Kasumi-1 (cell line): ENCODE measurements at places on chromosomes 3 and 15.
A peak's percentile ranks its signal among the peaks of the same experiment; 100 is the strongest.

DNA sequence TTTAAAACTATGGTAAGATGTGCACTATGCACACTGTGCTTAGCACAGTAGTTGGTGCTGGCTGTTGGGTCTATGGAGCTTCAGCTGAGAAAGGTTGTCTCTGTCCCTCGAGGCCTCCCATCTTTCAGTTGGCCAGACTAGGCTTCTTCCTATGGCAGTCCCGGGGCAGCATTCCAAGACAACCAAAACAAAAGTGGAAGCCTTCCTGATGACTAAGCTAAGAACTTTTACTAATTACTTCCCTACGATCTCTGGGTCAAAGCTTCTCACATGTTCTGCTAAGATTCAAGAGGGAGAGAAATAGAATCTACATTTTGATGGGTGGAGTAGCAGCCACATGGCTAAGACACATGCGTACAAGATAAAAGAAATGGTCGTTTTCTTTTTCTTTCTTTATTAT is 342.8 kb downstream of the TUSC7 start:
- no peak for DNase-seq

DNA sequence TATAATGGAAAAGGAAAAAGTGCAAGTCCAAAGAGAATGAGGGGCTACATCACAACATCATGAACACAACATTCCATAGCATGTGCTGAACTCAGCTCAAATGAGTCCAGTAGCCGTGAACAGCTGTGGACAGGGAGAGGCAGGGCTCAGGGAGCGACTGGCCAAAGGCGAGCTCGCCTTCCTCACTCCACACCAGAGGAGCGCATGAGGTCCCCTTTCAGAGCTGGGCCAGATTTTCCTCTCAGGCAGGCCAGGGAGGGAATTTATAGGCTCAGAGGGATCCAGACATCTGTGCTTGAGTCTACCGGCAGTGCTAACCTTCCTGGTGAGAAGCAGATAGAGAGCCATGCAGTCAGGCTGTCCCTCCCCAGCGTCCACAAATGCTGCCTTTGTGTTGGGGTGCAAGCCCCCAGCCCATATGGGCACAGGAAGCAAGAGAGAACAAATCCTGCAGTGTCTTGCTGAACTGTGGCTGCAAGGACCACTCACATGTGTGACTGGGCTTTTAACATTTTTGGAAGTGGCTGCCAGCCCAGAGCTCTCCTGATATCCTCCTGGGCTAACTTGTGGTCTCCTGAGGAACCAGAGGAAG is 32.5 kb downstream of the ARHGEF3 start:
- DNase-seq: no peak

DNA sequence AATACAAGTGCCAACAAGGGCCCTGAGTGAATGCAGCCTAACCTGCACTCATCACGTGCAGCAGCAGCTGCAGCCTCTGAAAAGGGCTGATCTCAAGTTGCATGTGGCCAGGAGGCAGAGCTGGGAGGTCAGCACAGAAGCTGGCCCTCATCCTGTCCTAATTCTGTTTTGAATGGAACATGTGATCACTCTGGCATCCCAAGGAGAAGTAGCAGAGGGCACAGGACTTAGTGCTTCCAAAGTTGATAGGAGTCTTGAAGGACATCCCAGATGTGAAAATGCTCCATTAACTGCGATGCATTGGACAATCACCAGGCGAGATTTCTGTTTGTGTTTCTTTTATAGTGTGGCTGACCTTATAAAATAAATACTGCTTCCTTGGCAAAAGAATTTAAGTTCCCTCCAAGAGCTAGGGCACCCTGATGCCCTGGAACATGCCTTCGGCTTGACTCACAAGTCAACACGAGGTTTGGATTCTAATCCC is 31.6 kb upstream of the STAG1 start:
- DNase-seq: no peak

DNA sequence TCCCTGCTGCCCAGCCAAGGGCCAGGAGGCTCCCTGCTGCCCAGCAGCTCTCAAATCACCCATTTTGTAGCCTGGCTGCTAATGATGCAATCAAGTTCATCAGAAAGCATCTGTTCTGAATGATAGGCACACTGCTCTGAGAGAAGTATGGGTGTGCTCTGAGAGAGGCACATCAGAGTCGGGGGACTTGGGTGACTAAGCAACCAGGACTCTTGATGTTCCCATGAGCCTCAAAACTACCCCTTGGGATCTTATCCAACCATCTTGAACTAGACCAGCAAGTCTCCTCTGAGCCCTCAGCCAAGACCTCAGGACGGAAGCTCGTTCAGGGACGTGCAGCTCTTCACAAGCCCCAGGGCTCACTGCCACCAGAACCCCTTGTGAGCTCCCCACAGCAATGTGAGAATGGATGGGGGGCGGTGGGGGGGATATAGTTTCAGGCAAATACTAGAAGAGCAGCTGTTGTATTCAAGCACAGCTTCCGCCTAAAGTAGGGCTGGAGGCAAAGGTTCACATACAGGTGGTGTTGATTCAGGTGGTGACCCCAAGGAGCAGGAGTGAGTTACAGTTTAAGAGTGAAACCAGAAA is 52.2 kb upstream of the HES1 start:
- DNase-seq: no peak

GRCh38 chr3:79564192-79564591 is 203.6 kb downstream of the ROBO1 start:
- DNase-seq: no peak

DNA sequence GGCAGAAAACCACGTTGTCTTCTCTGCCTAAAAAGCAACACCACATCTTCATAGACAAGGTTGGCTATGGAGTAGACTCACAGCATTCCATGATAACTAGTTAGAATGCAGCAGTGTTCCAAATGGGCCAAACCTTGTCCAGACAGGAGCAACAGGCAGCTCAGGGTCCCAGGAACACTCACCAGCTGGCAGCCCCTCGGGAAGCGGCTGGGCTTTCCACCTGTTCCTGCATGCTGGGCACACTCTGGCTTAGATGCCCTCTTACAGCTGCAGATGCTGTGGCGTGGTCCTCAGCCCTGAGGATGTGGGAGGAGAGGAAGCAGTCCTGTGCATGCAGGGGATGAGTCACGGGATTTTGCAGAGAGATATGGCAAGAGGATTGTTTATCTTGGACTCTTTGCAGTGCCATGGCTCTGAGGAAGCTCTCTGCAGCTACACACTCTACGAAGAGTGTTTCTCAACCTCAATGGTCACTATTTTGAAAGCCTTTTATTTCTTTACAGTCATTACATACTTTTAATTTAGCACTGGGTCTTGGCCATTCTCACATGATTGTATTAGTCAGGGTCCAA is 11.3 kb downstream of the NRROS start:
- peak; percentile 90 for DNase-seq

GRCh38 chr3:171636666-171637065 is 173.6 kb downstream of the PLD1 start:
- no peak for DNase-seq
